Activated CD4-positive, alpha-beta T cell treated with anti-CD3 and anti-CD28 coated beads, Interleukin-2, amount 10 ng/mL, durations not matched to agents 7 days and 5 days (primary cell): ENCODE measurements at places on chromosomes 11 and 22.

- peaks cover 5% of the 10 kb centered on the region for H3K27me3 ChIP-seq
- no peak overlapping the region for H3K4me3 ChIP-seq
Measured at GRCh38 chr11:109153836-109154235, 268.2 kb upstream of the C11orf87 start.

DNA sequence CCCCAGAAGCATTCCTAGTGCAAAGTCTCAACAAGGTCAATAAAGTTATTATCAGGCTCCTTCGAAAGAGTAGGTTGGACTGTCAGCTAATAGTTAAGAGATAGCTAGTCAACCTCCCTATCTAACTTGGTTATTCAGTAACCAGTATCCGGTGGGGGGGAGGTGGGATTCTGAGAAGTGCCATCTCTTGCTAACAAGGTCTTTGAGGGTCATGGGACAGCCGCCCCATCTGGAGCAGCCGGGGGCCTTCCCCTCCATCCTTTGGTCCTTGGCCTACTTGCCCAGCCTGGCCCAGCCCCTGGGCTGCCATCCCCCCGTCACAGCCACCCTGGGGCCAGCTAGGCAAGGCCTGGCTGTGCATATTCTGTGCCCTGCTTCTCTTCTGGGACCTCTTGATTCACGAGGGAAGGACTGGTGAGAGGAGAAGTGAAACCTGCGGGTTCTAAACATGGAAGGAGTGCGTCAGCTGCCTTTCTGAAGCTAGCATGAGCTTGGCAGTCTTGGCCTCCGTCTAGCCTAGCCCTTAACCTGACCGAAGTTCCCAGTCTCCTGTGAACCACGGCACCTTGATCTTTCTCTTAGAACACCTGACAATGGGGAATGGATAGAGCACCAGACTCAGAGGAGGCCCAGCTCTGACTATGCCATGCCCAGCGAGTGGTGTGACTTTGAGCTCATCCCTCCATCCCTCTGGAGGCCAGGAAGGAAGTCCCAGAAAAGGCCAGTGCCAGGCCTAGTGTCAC lies 9.3 kb downstream of the SLC37A2 start:
- H3K27me3 ChIP-seq, result peaks cover 5% of the 10 kb centered on the region
- H3K27ac ChIP-seq, result no peak overlapping the region
- H3K4me3 ChIP-seq, result no peak overlapping the region
- DNase-seq, result no peak
- no peaks in the 10 kb centered on the region for H3K36me3 ChIP-seq

DNA sequence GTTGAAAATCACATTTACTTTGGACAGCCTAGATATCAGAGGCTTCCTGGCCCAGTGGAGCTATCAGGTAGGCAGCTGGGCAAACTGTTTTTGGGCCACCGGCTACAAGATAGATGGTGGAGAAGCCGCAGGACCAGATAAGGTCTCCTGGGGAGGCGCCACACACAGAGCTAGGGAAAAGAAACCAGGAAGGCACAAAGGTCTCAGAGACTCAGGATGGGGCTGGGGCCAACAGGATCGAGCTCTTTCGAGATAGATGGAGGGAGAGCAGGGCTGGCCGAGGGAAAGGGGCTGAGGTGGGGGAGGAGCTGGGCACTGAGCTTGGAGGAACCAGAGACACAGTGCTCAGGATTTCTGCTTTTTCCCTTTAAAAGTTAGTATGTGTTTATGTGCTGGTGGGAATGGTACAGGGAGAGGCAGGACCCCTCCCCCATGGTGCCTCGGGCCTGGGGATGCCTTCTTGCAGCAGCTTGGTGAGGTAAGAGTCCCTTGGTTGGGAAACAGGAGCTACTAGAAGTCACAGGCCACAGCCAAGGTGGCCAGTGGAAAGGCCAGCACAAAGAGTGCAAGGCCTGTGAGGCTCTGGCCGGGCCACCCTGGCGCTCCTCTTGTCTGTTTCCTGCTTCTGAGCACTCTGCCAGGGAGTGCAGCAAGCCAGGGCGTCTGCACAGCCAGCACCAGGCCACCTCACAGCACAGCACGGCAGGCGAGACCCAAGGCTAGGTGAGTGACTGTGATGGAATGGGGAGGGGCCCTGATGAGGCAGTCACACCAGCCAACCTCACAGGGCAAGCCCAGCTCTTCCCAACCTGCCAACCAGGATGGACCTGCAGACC lies 11.5 kb upstream of the NAP1L4 start:
- peaks cover 63% of the 10 kb centered on the region for H3K36me3 ChIP-seq
- peaks cover 16% of the 10 kb centered on the region for H3K4me1 ChIP-seq
- no peak overlapping the region for H3K4me3 ChIP-seq
- H3K27ac ChIP-seq, result no peak overlapping the region
- DNase-seq, result no peak

DNA sequence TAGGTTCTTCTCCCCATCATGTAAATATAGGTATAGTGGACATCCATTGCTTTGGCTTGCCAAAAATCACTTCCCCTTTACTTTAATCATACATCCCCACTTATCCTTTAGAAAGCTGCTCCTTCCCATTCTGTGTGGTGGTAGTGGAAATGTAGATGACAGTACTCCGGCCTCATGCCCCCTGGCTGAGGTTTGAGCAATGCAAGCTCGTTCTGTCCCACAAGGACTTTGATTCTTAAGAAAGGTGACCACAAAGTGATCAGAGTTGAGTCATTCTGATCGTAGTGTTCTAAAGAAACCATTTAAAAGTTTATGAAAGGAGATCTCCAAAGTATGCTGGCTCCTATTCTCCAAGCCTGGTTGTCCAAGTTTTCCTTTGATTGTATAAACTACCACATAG lies 10.9 kb downstream of the TUG1 start:
- H3K4me1 ChIP-seq, result peaks cover 14% of the 10 kb centered on the region
- peaks cover 45% of the 10 kb centered on the region for H3K36me3 ChIP-seq
- H3K4me3 ChIP-seq, result no peak overlapping the region
- no peak for DNase-seq

- no peak overlapping the region for H3K27ac ChIP-seq
- no peaks in the 10 kb centered on the region for H3K27me3 ChIP-seq
- no peaks in the 10 kb centered on the region for H3K36me3 ChIP-seq
- no peak overlapping the region for H3K4me3 ChIP-seq
Measured at GRCh38 chr11:115580416-115580815, 76.2 kb upstream of the CADM1 start.

DNA sequence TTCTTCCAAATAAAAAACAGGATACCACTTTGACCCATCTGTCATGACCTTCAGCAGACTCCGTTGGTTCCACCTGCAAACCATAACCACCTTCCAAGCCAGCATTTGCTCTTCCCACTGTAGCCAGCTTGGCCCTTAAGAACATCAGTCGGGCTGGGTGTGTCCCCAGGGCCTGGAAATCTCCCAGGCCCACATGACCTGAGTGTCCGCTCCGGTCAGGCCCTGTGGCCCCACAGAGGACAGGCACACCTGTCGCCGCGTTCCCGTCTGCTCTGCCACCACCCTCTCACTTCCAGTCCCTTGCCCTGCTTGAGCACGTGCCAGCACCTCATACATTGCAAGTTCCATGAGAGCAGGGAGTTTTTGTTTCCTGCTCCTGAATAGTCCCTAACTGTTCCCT lies 65.7 kb upstream of the PITPNB start:
- no peak overlapping the region for H3K4me3 ChIP-seq
- DNase-seq, result no peak
- H3K36me3 ChIP-seq, result no peaks in the 10 kb centered on the region
- no peaks in the 10 kb centered on the region for H3K27me3 ChIP-seq

GRCh38 chr11:79265756-79266322 lies 175.0 kb downstream of the TENM4 start:
- H3K36me3 ChIP-seq, result no peaks in the 10 kb centered on the region
- H3K4me1 ChIP-seq, result no peaks in the 10 kb centered on the region
- H3K4me3 ChIP-seq, result no peak overlapping the region
- no peak for DNase-seq
- H3K27me3 ChIP-seq, result no peaks in the 10 kb centered on the region
- H3K27ac ChIP-seq, result no peak overlapping the region

DNA sequence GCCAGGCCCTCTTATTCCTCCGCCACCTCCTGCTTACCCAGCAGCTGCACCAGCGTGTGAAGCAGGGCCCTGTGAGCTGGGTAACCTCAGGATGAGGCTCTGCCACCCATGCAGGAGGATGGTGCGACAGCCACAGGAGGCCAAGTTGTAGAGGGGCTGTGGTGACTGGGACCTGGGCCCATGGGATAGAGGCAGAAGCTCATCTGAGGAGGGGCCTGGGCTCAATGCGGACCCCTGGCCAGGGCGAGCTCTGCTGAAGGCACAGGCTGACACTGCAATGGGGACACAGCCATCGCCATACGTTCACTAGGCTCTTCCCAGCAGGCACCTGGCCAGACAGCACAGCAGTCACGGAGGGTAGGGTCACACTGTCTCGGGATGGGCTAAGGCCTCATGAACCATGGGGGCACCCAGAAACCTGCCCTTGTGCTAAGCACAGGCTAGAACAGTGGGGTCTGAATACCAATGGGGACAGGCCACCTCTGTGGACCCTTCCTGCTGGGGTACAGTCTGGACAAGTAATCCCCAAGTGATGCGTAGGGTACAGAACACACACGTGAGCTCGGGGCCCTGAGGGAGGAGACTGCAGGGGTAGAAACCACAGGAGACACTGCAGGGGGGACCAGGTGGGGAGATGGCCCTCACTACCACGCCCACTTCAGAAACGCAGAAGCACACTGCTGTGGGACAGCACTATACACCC lies 35.3 kb downstream of the GNB1L start:
- no peak overlapping the region for H3K4me3 ChIP-seq
- H3K36me3 ChIP-seq, result no peaks in the 10 kb centered on the region
- no peaks in the 10 kb centered on the region for H3K4me1 ChIP-seq
- no peak overlapping the region for H3K27ac ChIP-seq

DNA sequence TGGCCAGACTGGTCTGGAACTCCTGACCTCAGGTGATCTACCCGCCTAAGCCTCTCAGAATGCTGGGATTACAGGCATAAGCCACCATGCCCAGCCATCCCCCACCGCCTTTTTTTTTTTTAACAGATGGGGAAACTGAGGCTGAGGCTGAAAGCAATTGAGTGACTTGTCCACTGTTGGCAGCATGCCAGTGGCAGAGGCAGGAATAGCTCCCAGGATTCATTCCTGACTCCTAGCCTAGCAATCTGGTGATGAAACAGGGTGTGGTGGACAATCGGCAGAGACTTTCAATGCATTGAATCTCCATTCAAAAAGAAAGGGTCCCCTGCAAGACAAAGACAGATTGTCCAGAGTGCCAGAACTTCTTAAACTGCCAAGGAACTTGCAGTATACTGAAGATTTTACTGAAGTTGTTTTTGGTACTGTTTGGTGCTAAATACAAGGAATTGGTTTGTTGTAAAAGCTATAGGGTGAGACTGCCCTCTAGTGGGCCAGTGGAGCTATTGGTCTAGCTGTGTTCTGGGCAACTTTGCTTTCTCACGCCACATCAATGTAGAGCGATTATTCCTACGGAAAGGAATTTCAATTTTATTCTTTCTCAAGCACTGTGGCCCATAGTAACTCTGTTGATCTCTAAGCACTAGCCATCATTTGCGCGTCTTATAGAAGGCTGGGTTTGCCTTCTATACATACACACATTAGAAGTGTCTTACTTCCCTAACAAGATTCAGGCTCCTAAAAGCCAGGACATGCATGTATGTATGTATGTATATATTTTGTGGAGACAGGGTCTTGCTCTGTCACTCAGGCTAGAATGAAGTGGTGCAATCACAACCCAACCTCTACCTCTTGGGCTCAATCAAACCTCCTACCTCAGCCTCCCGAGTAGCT lies 21.0 kb downstream of the C22orf31 start:
- H3K4me3 ChIP-seq, result no peak overlapping the region
- H3K36me3 ChIP-seq, result no peaks in the 10 kb centered on the region
- H3K27ac ChIP-seq, result no peak overlapping the region
- peaks cover 9% of the 10 kb centered on the region for H3K27me3 ChIP-seq
- DNase-seq, result peak; percentile 81

- no peaks in the 10 kb centered on the region for H3K27me3 ChIP-seq
- no peak for DNase-seq
- H3K36me3 ChIP-seq, result no peaks in the 10 kb centered on the region
Measured at GRCh38 chr11:23746896-23747295, 750.0 kb upstream of the LUZP2 start.

- H3K27ac ChIP-seq, result no peak overlapping the region
- H3K27me3 ChIP-seq, result no peaks in the 10 kb centered on the region
- DNase-seq, result no peak
- no peak overlapping the region for H3K4me3 ChIP-seq
Measured at GRCh38 chr11:40281052-40281580, 1178.3 kb downstream of the LRRC4C start.

GRCh38 chr11:121086866-121087265 lies 14.2 kb upstream of the TECTA start:
- H3K36me3 ChIP-seq, result peaks cover 9% of the 10 kb centered on the region
- H3K27me3 ChIP-seq, result no peaks in the 10 kb centered on the region
- H3K27ac ChIP-seq, result no peak overlapping the region
- DNase-seq, result no peak
- no peak overlapping the region for H3K4me3 ChIP-seq

- H3K27ac ChIP-seq, result peak overlapping the region; percentile 96
- peak overlapping the region; percentile 85 for H3K4me3 ChIP-seq
- no peaks in the 10 kb centered on the region for H3K27me3 ChIP-seq
- DNase-seq, result no peak
- peaks cover 64% of the 10 kb centered on the region for H3K4me1 ChIP-seq
Measured at GRCh38 chr22:38315823-38316363, 1.3 kb downstream of the CSNK1E start.

GRCh38 chr22:24407278-24407665 lies 20.1 kb upstream of the ADORA2A start:
- no peak overlapping the region for H3K4me3 ChIP-seq
- H3K4me1 ChIP-seq, result peaks cover 42% of the 10 kb centered on the region
- peak overlapping the region; percentile 78 for H3K27ac ChIP-seq
- no peaks in the 10 kb centered on the region for H3K27me3 ChIP-seq

DNA sequence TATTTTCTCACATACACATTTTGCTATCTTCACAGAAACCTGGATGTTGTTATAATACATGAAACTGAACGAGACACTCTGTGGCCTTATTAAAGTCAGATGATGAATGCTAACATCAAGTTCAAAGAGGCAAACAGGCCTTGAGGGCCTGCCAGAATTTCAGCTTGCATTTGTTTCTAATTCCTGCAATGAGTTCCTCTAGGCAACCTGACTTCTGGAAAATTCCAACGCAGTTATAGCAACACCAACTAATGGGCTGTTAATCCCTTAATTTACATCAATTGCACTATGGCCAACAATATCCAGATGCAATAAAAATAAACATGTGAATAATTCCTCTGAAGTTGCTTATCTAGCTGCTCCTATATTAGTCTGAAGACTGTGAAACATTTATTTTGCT lies 19.1 kb downstream of the PAX6 start:
- H3K36me3 ChIP-seq, result no peaks in the 10 kb centered on the region
- H3K4me1 ChIP-seq, result no peaks in the 10 kb centered on the region
- DNase-seq, result no peak
